ENCODE measurements at places on chromosomes 3 and 15. TPM values are rescaled to one million over a fixed set of nuclear protein-coding genes. Genes with fewer than 3 reads are reported as not detected.

The FBXW12 gene
- not detected for total RNA-seq

The PLXNB1 gene
- 182 TPM for total RNA-seq

The PLCL2 gene
- total RNA-seq, result 5.3 TPM

The APOD gene
- 52.4 TPM for total RNA-seq

The ADGRG7 gene
- total RNA-seq, result not detected

The SENP7 gene
- total RNA-seq, result 22.7 TPM

The C3orf22 gene
- total RNA-seq, result 4.9 TPM

The SLC51A gene
- total RNA-seq, result 0.55 TPM

The EDC3 gene
- total RNA-seq, result 36.8 TPM

The LTF gene
- 22.6 TPM for total RNA-seq

The FBXL22 gene
- 12.5 TPM for total RNA-seq

The SLC9A9 gene
- 31.0 TPM for total RNA-seq

The HRG gene
- total RNA-seq, result not detected

The MOBP gene
- 2.4 TPM for total RNA-seq

The DPH3 gene
- 13.8 TPM for total RNA-seq
